ENCODE measurements at places on chromosomes 13 and 19. TPM values are rescaled to one million over a fixed set of nuclear protein-coding genes. Genes with fewer than 3 reads are reported as not detected.

DNA sequence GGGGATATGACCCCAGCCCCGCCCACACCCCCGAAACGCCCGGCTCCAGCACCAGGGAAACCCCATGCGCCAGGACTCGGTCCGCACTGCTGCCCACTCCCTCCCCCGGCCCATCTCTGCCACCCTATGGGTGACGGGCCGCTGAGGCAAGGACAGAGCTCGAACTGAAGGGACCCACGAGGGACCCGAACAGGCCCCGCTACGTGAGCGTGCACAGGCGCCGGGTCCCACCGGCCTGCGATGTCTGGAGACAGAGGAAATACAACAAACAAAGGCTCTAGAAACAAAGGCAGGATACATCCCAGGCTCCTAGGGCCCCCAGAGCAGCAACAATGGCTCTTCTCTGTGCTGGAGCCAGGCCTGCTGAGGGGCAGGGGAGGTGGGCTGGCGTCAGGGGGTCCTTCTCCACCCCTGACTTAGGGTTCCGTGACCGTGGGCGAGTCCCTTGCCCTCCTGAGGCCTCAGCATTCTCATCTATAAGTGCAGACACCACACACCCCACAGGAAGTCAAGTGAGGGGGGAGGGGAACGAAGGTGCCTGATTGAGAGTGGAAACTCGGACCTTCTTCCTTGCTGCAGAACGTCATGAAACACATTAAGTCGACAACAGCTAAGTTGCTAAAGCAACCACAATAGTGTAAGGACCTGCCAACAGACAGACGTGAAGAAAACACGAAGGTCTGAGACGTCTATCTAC is 3.1 kb downstream of the ABHD17A start:
- no peak for DNase-seq

- DNase-seq: no peak
Observed at GRCh38 chr13:113411216-113412023, 41.9 kb downstream of the ADPRHL1 start.

GRCh38 chr19:46404753-46405468 is 8.5 kb downstream of the CCDC8 start:
- no peak for DNase-seq

- no peak for DNase-seq
Observed at GRCh38 chr13:85314686-85315085, 484.5 kb downstream of the SLITRK6 start.

DNA sequence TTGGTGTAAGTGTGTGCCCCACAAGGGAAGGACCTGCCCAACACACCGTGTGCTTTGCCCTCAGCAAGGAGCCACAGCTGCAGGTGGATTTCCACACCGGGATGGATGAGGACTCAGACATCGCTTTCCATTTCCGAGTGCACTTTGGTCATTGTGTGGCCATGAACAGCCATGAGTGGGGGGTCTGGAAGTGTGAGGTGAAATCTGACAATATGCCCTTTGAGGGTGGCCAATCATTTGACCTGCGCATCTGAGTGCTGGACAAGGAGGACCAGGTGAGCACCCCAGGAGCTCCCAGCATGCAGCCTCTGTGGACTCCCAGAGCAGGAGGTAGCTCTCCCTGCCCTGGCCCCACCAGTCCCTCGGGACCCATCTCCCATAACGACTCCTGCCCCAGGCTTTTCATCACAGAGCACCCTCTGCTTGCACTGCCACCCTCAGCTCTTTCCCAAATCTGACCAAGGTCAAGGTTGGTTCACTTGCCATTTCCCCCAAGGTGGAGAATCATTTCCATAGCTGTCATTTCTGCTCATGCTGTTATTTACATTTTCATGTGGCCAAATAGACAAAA is 13.2 kb upstream of the EID2 start:
- DNase-seq: no peak

The GNG7 gene
- polyA plus RNA-seq: 6.3 TPM

The CYP4F8 gene
- polyA plus RNA-seq: not detected
